ENCODE measurements at places on chromosomes 4 and X.

- DNase-seq = no peak
Measured at GRCh38 chrX:8390771-8391170, 73.9 kb upstream of the VCX3B start.

DNA sequence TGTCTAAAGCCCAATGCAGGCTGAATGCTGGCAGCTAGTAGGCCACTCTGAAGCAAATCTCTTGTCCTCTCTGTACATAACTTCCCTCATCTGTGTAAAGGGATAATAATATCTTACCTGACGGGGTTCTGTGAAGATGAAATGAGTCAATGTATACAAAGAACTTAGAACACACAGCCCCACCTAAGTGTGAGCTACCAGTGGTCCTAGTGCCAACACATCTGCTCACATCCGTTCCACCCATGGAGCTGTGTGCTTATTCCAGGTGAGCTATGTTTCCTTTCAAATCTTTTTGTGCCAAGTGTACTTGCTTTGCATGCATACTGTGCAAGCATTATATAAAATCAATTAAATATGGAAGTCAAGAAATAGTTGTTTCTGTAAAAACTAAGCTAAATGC, 116.4 kb downstream of the TSPAN5 start:
- no peak for DNase-seq

DNA sequence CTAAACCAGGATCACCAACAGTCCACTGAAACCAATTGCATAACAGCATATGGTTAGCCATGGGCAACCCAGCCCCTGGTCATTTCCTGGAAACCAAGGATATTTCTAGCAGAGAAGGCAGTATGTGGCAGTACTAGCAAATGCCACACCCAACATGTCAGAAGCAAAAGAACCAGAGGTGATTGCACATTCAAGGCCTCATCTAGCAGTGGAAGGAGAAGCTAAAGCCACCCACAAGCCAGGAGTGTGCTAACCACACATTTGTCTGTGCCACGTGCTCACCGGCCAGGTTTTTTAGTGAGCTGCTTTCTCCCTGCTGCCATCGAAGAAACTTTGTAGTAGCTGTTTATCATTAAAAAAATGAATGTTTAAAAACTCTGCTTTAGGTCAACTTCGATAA, 42.0 kb downstream of the TEC start:
- no peak for DNase-seq

GRCh38 chr4:44147571-44148075, 301.0 kb downstream of the KCTD8 start:
- no peak for DNase-seq

DNA sequence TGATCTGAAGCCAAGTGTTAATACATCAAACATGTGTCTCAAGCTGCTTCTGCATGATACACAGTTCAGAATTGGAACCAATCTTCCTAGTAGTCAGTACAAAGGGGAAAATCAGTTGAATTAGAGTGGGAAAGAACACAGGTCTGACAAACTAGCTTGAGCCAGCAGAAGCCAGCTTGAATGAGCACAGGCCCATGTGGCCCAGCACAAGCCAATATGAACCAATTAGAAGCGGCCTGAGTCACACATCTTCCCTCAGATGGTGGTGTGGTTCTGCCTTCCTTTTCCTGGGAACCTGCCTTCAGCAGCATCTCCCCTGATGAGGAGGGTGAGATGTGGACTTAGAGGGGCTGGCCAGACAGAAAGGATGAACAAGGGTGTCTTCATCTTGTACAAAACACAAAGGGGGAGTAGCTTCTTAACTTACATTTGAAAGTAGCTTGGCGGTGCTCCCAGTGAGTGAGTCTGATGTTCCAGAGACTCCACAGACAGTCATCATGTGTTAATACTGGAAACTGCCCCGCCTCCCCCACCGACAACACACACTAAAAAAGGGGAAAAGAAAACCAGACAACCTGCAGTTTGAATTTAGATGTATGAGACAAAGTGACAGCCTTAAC, 72.0 kb downstream of the FRMPD4 start:
- peak; percentile 70 for DNase-seq

Data from AG10803 (cell line).